ENCODE measurements at places on chromosomes 4 and X.

DNA sequence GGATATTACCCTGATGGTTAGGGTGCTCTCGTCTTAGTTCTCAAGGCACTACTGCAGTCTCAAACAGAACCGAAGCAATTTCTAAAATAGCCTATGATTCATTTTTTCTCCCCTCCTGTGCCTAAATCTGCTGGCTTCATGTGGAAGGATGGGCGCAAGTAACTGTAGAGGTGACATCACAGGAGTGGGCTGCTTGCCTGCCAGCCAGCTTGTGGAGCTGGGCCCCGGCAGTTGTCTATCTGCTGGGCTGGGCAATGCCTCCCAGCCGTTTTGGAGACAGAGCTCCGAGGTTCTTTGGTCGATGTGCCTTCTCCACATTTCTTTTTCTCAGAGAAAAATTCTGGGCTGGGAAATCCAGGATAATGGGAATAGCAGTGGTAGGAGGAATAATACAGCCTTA, 34.3 kb upstream of the CITED1 start:
- no peak for DNase-seq

DNA sequence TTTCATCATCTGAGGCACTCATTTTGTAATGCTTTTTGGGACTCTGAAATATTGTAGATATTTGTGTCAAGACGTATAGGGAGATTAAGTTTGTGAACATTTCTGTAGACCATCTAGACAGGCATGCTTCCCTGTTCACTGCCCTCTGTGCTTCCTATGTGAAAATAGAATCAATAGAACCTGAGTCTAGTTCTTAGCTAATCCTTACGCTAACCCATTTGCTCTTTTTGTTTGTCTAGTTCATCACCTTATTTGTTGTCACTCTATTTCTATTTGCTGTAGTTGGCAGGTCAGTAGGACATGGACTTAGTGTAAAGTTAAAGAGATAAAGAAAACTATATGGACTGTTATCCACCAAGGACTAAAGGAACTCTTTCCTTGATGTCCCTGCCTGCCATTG, 1755.2 kb downstream of the C4orf33 start:
- DNase-seq: no peak

GRCh38 chrX:147174591-147174990, 360.0 kb upstream of the CXorf51A start:
- no peak for DNase-seq

DNA sequence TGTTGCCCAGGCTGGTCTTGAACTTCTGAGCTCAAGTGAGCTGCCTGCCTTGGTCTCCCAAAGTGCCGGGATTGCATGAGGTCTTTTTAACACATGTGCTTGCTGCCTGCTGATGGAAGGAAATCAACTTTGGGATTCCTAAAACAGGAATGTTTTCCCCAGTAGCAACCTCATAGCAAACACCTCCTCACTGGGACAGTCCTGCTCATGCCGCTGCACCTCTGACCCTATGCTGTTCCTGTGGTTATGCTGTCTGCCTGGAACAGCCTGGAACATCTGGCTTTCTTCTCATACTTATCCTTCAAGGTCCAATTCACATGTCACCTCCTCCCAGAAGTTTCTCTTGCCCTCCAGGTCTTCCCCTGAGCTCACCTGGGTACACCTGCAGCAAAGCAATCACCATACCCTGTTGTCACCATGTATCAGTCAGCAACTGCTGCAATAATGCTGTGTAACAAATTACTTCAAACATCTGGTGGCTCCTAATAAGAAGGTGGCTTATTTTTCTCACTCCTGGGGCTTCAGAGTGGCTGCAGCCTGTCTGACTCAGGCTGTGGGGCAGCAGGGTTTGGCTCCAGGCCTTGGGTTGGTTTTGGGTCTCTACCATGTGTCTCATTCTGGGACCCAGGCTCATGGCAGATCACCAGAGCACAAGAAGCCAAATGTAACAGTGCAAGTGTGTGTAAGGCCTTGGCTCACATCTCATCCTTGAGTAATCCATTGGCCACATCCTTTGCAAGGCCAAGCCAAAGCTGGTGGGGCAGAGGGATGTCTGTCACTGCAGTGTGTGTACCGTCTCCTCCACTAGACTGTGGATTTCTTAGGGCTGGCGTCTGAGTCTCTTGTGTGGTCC, 59.4 kb upstream of the SORCS2 start:
- DNase-seq: no peak

GRCh38 chrX:72573158-72573511, 492 bp upstream of the HDAC8 start:
- no peak for DNase-seq

GRCh38 chrX:118325453-118325852, 20.5 kb upstream of the WDR44 start:
- no peak for DNase-seq

- no peak for DNase-seq
Observed at GRCh38 chr4:126954537-126955291, 678.0 kb upstream of the INTU start.

GRCh38 chr4:85127653-85128052, 161.2 kb upstream of the WDFY3 start:
- DNase-seq: no peak
